AG20443 (cell line): ENCODE measurements at places on chromosomes 7 and 10.

- DNase-seq: no peak
These were observed 34.0 kb downstream of the CDHR3 start for GRCh38 chr7:105996860-105997737.

DNA sequence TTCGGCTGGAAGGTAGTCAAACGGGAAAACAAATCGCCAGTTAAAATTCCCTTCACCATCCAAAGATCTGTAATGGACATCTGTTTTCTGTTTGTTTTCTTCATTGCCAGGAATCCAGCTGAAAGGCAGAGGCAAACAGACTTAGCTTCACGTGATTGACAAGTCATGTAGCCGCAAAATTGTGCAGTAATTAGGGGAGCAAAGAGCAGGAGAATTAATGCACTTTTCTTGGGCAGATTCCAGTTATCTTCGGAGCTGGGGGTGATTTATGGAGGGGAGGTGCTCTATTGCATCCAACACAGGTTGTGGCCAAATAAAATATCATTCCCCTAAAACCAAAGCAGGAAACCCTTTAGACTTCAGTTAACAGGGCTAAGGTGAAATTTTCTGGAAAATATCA, 162.2 kb downstream of the MYOF start:
- DNase-seq: no peak

DNA sequence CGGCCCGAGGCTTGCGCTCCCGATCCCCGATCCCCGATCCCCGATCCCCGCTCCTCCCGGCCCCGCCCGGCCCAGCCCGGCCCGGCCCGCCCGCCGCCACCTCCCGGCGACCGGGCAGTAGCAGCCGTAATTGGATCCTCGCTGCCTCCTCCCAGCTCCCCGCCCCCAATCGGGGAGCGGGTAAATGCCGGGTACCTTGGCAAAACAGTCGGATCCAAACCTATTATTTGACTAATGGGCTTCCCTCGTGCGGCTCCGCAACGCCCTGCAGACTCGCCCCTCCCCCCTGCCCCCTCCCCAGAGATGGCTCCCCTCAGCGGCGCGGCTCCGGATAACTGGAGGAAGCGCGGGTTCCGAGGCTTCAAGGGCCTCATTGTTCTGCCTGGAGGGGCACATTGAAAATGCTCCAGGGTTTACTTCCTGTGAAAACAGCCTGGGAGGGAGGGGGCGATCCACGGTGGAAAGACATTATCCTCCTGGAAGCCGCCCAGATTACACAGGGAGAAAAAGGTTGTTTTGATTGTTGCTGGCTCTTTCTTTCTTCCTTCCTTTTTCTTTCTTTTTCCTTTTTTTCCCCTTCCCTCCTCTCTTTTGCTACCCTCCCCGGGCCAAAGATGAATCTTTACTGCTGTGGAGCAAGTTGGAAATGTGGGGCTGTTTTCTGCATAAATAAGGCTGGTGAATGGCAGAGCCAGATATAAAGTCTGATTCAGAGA, 94.7 kb upstream of the ZMIZ1 start:
- no peak for DNase-seq

GRCh38 chr10:16904049-16904448, 86.8 kb upstream of the RSU1 start:
- DNase-seq: no peak

GRCh38 chr10:129637010-129637409, 170.0 kb downstream of the MGMT start:
- no peak for DNase-seq

DNA sequence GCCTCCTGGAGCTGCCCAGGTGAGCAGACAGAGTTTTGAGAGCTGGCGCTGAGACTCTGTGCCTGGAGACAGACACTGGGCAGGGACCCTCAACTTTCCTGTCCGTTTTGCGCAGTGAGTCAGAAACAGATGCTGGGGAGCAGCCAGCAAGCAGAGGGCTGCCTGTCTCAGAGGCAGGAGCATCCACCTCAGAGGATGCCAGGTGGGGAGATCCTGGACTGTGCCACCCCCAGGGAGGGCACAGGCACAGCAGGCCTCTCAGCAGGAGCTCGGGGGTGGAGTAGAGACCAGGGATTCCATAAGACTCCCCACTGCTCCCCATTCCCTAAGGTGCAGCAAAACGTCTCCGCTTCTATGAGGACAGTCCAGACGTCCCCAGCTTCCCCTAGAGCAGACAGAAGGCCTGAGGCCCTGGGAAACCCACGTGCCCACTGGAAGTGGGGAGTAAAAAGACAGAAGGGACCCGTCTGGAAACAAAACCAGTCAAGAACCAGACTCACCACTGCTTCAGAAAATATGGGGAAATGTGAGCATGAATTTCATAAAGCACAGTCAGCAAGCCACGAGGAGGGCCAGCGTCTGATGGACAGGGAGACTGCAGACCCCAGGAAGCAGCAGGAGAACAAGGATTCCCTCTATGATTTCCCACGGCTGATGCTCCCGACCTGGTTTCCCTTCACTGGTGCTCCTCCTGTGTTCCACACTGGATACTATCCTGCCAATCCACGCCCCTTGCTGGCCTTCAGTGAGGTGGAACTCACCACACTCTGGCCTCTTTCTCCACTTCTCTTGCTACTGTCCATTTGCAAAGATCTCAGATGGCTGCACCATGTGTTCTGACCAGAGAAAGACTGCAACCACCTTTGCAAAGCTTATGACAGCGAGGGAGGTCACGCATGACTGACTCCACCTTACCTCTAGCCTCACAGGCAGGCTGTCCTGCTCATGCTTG, 151.3 kb upstream of the FAM20C start:
- no peak for DNase-seq

GRCh38 chr10:89805599-89806013, 104.2 kb downstream of the KIF20B start:
- DNase-seq: no peak

GRCh38 chr7:43884209-43884608, 14.9 kb upstream of the MRPS24 start:
- no peak for DNase-seq

DNA sequence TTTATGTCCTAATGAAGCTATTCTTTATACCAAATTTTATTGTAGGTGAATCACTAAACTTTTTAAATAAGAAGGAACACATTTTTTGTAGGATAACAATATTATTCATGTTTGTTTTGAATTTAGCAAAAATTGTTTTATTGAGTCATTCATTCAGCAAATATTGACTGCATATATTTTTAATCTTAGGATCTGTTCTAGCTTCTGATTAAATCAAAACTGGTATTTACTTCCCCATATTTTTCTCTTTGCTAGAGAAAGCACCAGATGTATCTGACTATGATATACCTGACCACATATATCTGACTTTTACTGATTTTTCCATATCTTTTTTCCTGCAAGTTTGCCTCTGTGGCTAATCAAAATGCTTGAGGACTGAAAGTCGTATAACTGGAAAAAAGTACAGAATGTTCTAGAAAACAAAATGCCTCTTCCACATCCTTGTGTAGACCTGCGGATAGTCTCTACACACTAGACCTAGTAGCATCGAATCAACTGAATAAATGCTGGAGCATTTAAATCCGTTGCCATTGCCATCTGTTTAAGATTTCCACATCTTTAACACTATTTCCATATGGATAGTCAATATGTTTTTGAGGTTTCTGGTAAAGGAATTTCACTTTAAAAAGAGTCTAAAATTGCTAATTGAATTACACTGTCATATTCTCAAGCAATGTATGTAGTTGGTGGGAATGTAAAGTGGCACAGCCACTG, 594.7 kb downstream of the KCNMA1 start:
- DNase-seq: no peak

DNA sequence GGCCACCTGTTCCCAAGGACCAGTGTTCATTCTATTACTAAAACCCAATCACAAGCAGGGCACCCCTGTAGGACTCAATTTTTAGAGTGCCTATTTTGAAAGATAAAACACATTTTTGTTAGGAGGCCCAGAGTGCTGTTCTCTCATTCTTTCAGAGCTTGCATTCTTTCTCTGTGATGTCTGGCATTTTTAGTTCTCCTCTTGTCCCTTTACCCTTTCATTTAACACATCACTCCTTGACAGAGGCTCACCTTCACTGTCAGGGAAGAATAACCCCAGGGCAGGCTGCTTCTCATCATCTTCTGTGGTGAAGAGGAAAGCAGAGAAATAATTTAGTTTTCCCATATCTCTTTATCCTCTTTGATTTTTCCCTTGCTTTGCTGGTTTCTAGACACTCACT, 73.9 kb downstream of the CHRM2 start:
- no peak for DNase-seq

GRCh38 chr10:115029452-115030375, 63.5 kb upstream of the ATRNL1 start:
- no peak for DNase-seq

GRCh38 chr10:32189400-32190084, 133.3 kb upstream of the KIF5B start:
- no peak for DNase-seq

- DNase-seq: peak; percentile 34
These were observed 77.6 kb downstream of the VPS41 start for GRCh38 chr7:38831259-38831996.

DNA sequence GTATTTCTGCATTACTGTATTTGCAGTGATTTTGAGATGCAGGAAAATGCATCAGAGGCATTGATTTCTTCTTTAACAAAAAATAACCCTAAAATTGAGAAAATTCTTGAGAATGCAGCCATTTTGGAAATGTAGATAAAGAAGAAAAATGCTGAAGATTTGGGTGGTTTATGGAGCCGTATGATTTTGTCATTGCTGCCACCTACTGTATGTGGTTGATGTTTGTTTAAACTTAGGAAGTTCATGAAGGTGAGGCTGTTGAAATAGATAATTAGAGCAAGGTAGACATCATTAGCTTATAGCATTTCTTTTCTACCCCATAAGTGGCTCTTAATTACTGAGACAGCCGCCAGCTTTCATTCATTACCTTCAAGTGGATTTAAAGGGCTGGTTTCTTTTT, 92.1 kb upstream of the SAMD8 start:
- no peak for DNase-seq

- DNase-seq: no peak
These were observed 79.3 kb upstream of the AGBL3 start for GRCh38 chr7:134907000-134907399.

DNA sequence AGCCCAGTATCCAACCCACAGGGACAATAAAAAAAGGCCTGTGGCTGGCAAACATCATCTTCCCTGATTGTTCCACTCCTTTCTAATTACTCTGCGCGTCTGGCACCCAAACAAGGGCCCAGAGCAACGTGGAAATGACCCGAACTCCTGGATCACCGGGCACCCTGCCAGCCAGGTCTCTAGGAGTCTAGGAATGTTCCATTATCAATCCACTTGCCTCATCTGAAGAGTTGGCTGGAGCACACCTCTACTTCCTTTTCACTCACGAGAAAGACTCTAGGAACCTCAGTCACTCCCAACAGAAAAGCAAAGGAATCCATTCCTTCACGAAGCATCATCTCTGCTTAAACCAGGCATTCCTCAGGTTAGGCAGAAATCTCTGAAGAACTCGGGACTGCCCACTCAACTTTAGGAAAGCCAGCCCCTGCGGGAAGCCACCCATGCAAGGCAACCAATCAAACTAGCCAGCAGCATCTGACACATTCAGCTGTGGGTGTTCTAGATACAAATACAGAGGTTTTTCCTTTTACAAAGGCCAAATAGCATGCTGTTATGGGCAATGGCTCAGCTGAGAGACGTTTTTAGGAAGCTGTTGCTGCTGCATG, 37.7 kb downstream of the ATXN7L1 start:
- DNase-seq: peak; percentile 72

GRCh38 chr10:31064348-31064747, 32.7 kb upstream of the ZNF438 start:
- peak; percentile 76 for DNase-seq

DNA sequence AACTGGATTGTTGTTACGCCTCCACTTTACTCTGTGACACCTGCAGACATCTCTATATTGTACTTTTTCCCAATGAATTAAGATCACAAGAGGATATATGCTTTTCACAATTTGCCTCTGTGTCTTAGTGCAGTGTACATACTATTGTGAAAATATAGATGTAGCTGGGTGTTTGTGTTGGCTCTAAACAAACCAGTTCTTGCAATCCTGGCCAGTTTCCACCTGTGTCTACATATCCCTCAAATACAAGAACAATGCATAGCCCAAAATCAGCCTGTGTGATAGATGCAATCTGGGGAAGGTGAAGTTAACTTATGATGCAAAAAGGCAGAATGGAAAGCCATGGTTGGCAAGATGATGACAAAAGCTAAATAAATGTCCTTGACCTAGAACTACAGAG, 36.5 kb upstream of the DLD start:
- no peak for DNase-seq

DNA sequence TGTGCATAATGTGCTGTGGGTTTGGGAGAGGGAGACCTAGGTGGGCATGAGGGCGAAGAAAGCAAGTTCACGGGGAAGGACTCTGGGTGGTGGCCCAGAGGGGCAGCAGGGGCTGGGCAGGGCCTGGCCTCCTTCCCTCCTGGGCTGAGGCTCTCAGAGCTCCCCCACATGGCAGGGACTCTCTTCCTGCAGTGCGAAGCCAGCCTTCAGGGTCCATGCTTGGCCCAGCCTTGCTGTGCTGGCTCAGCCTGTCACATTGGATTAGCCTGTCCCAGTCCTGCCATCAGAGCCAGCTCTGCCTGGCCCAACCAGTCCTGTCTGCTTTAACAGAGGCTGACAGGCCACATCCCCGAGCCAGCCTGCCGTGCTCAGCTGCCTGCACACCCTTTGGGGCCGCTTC, 20.4 kb upstream of the ZNF488 start:
- DNase-seq: no peak

GRCh38 chr10:69409176-69409495, 7.6 kb downstream of the TACR2 start:
- no peak for DNase-seq

- DNase-seq: no peak
These were observed 45.8 kb upstream of the BTBD16 start for GRCh38 chr10:122225330-122225729.

DNA sequence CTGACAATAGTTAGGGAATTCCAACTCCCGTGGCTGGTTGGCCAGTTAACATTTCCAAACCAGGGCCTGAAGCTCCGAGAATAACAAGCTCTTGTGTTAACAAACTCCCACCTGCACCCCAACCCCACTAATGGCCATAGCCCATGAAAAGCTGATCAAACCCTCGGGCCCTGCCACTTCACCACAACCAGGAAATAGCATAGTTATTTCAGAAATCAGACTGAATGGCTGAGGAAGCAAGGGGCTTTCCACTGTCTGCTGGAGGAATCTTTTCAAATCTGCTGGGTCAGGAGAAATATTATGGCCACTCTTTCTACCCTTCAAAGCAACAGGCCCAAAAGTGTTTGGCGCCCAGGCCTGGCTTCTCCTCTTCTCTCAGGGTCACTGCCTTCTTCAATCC, 145.6 kb downstream of the GLCCI1 start:
- DNase-seq: no peak

DNA sequence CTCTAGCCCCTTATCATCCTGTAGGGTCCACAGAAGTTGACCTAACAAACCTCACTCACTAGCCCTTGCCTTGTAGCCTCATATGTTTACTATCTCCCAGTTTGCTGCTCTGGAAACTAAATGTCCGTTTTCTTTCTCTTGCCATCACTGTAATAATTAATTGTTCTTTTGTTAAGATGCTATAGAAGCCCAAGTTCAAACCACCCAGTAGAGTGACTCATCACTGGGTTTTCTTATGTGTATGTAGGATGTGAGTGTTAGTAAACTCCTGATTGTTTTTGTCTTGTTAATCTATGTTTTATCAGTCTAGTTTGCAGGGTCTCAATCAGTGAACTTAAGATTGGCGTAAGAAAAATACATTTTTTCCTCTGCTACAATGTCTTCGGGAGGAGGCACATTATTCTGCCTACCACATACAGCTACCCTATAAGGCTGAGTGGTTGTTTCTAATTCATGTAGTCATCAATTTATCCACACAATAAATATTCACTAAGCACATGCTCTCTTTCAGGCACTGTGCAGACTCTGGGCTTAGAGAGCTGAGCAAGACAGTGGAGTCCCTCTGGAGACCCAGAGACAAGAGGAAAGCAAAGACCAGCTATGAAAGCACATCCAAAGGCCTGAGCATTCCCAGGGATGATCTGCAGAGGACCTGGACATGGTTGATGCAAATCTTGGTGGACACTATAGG, 474.1 kb upstream of the AKR1E2 start:
- no peak for DNase-seq
